ENCODE measurements at places on chromosomes 4 and X.

DNA sequence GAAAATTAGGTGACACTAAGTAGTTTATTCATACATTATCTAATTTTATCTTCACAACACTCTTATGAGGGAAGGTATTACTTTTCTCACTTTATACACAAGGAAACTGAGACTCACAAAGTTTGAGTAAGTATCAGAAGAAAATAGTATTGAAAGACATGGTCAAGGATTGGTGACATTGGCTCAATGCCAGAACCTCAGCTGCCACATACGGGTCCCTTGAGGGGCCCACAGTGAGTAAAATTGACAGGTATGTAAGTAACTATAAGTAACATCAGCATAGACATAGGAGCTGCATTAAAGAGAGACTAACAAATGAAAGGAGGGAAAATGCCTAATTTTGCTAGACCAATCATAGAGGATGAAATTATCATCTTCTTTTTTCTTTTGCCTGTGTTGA lies 134.1 kb downstream of the COX18 start:
- DNase-seq: no peak

GRCh38 chr4:7740866-7741525 lies 198.7 kb downstream of the AFAP1 start:
- DNase-seq: no peak

DNA sequence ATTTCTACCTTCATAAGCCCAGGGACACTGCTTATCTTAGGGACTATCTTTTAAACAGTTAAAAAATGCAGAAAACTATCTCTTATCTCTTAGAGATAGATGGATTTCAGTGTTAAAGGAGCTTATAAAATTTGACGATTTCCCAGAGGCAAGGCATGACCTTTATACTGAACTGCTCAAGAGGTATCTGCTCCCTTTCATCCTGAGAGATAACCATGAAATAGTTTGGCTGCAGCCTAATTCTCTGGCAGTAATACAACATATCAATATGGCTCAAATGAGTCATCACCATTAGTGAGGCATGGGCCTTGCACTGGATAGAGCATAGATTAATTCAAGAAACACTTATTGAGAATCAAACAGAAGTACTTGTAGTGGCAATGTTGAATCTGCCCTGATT lies 348.2 kb upstream of the GRIA3 start:
- no peak for DNase-seq

- no peak for DNase-seq
Measured at GRCh38 chr4:53644607-53645006, 53.3 kb upstream of the LNX1 start.

DNA sequence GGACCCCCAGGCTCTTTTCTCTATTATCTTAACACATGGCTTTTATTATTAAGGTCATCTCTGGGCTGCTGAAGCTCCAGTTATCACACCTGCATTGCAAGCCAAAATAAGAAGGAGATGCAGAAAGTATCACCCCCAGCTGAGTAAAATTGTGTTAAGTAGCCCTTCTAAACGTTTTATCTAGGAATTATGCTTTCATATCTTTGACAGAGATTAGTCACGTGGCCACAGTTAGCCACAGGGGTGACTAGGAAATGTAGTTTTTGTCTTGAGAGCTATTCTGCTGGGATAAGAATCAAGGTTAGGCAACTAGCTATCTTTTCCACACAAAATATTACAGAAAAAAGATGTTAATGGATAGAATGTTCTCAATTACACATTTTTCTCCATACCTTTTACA lies 102.1 kb downstream of the ANXA3 start:
- DNase-seq: peak; percentile 58

DNA sequence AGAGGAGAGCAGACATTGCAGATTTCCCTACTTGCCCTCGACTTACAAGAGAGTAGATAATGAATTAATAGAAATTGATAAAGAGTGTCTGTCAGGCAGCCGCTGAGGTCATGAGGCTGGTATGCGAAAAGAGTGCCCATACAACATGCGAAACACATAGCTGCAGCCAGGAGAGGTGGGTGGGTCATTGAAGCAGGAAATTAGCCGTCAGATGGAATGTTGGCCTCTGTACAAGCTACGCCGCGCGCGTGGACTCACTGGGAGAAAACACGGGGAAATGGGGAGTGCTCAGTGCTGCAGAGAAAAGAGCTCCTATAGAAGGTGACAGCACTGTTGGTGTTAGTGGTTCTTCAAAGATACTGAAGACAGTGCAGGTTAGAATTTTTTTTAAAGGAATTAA lies 125.1 kb downstream of the RAPGEF2 start:
- DNase-seq: no peak

GRCh38 chr4:141884070-141884469 lies 247.7 kb downstream of the IL15 start:
- DNase-seq: no peak

GRCh38 chrX:25442499-25442898 lies 426.7 kb upstream of the ARX start:
- no peak for DNase-seq

DNA sequence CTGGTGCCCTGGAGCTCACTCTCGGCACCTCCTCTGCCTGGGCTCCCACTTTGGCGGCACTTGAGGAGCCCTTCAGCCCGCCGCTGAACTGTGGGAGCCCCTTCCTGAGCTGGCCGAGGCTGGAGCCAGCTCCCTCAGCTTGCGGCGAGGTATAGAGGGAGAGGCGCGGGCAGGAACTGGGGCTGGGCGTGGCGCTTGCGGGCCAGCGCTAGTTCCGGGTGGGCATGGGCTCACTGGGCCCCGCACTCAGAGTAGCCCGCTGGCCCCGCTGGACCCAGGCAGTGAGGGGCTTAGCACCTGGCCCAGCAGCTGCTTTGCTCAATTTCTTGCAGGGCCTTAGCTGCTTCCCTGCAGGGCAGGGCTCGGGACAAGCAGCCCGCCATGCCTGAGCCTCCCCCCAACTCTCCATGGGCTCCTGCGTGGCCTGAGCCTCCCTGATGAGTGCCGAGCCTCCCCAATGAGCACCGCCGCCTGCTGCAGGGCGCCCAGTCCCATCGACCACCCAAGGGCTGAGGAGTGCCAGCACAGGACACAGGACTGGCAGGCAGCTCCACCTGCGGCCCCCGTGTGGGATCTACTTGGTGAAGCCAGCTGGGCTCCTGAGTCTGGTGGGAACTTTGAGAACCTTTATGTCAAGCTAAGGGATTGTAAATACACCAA lies 26.7 kb upstream of the FAM90A26 start:
- no peak for DNase-seq

DNA sequence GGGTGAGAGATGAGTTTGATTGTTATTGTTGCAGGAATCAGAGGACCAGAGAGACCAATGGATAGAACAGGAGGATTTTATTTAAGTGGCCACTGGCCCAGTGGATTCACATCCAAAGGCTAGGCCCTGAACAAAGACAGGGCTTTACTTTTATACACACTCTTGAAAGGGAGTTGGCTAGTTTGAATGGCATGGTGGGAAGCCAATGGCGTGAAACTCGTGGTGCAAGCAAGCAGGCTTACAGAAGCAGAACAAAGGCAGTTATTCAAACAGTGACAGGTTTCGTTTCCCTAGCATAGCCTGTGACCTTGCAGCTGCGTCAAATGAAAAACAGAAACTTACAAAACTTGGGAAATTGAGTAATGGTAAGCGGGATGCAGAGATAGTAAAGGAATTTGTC lies 110.2 kb upstream of the PRDX4 start:
- no peak for DNase-seq

DNA sequence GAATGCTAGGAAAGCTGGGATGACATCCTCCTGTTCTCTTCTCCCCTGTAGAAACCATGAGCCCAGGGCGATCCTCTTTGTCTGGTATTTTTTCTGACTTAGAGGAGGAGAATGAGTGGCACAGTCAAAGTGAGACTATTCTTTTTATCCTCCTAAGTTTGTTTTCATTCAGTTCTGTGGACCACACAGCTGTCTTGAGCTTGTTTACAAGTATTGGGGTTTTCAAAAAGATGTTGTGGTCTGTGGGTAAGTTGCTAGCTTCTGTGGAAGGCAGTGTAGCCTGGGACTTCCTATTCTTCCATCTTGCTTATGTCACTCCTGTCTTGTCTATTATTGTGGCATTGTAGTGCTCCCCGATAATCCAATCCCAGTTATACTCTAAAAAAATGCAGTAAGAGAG lies 223.0 kb downstream of the PAPSS1 start:
- no peak for DNase-seq

DNA sequence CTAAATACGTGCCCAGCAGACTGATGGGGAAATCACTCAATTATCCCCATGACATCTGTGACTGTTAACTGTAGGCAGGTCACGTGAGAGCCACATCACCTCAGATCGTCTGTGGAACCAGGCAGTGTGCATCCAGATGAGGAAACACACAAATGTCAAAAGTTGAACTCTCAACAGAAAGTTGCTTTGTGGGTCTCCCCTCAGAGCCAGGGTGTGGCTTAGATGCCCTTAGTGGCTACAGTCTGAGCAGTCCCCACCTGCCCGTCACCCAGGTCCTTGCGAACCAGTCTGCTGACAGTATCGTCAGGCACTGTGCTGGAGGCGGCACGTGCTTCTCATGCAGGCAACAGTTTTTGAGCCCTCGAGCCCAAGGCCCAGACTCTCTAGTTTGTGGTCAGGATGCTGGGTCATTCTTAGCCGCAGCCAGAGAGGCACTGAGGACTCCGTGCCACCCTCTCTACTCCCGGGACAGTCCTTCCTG lies 10.8 kb downstream of the TMEM187 start:
- DNase-seq: no peak

GRCh38 chrX:42143866-42144592 lies 220.7 kb upstream of the CASK start:
- DNase-seq: no peak

GRCh38 chr4:94304365-94304971 lies 38.2 kb downstream of the HPGDS start:
- peak; percentile 67 for DNase-seq

GRCh38 chr4:112277705-112278448 lies 7.8 kb downstream of the TIFA start:
- DNase-seq: no peak

DNA sequence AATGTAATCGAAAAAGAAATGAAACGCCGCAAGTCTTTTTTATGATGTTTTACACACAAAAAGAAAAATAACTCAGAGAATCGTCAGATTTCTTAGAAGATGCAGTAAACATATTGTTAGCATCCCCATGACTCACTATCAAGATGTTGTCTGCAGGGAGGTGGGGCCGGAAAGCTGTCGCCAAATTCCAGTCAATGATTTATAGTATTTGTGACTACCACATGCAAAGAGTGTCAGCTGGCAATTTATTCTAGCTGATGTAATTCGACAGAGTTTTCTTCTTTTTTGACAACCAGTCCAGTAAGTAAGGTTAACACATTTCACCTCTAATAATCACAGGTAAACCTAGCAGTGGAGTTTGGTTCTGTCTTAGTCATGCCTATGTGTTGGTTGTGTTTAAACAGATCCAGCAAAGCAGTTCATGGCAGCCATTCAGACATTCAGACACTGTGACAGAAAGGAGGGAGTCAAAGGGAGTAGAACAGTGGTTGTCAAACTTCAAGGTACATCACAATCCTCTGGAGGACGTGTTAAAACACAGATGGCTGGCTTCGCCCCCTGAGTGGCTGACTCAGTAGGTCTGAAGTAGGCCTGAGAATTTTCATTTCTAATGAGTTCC lies 19.8 kb upstream of the PPP1R2C start:
- no peak for DNase-seq

- DNase-seq: no peak
Measured at GRCh38 chrX:108438110-108438623, at the start of gene COL4A6. Gene COL4A6 (minus strand): TSS chrX:108438422. CDS start chrX:108438196, 226 bp downstream.

GRCh38 chrX:9467751-9468150 lies 2.9 kb downstream of the TBL1X start:
- no peak for DNase-seq

DNA sequence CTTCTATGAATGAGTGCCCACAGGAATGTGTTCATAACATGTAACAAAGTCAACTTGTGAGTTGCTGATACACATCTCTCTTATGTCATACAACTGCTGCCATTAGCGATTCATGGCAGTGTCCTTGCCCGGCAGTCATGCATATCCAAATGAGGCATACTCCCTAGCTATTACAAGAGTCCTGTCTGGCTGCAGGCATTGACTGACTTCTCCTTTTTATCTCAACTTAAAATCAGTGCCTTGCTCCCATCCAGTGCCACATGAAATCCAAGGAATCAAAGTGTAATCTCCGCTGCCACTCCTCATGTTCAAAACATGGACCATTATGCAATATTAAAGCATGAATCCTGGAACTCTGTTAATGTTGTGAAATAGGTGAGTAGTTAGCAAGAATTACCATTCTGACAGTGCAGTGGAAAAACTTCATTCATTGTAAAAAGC lies 348.9 kb upstream of the FTHL17 start:
- no peak for DNase-seq

DNA sequence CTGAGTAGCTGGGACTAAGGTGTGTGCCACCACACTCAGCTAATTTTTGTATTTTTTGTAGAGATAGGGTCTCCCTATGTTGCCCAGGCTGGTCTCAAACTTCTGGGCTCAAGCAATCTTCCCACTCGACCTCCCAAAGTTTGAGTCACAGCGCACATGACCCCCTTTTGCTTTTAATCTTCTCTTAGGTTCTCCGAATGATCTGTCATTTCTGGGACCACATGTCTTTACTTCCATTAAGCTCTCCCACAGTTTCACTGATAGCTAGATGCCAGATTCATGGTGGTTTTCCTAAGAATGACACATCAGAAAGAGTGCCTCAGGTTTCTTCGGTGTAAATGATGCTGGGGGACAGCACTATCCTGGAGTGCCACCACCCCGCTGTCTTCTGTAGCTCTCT lies 17.9 kb downstream of the PRKX start:
- no peak for DNase-seq

DNA sequence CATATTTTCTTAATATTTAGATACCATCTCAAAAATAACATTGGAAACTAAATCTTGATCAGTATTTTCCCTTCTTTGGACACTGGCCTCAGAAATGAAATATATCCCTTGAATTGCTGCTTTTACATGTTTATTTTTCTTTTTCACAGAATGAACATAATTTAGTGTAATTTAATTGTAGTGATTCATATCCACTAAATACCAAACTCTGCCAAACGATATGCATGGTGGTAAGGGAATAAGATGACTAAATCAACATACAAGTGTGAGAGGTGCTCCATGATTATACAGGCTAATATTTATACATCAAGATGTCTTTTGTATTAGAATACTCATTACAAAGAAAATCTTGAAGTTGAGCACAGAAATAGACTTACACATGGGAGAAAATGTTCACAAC lies 216.8 kb upstream of the PACRGL start:
- DNase-seq: no peak

- no peak for DNase-seq
Measured at GRCh38 chr4:20645236-20645635, 55.0 kb upstream of the PACRGL start.

GRCh38 chr4:98930311-98930865 lies 1.5 kb upstream of the EIF4E start:
- DNase-seq: peak; percentile 20

GRCh38 chr4:133151341-133151690 lies 2.2 kb downstream of the PCDH10 start:
- DNase-seq: no peak

GRCh38 chr4:47359891-47360290 lies 103.6 kb downstream of the COMMD8 start:
- DNase-seq: no peak

GRCh38 chr4:164894702-164895101 lies 17.7 kb downstream of the APELA start:
- no peak for DNase-seq

GRCh38 chrX:45774961-45775360 lies 574.3 kb upstream of the DIPK2B start:
- DNase-seq: no peak

- peak; percentile 49 for DNase-seq
Measured at GRCh38 chr4:144658903-144659302, 12.9 kb downstream of the HHIP start.

Measured in hematopoietic multipotent progenitor cell treated with erythropoietin and hydrocortisone succinate and interleukin-3 and kit ligand, for 8 days (in vitro differentiated cells).